ENCODE measurements at places on chromosomes 1 and 21.

GRCh38 chr1:147078606-147079399 is 93.5 kb downstream of the PRKAB2 start:
- no peak for DNase-seq

- DNase-seq = no peak
Observed at GRCh38 chr1:44250068-44250781, 37.0 kb downstream of the DMAP1 start.

DNA sequence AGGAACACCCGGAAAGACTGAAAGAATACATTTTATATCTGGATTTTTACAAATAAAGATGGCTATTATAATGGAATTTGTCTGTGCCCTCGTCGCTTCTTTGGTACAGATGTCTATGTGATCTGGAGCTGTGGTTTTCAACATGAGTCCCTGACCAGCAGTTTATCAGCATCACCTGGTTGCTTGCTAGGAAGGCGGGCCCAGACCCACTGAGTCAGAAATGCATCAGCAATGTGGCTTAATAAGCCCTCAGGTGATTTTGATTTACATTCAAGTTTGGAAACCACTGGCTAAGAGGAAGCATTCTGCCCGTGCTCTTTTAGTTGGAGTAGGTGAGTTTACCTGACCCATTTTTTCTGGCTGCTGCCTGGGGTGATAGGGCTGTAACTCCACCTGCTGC is 31.7 kb downstream of the ATP1A1 start:
- no peak for DNase-seq

DNA sequence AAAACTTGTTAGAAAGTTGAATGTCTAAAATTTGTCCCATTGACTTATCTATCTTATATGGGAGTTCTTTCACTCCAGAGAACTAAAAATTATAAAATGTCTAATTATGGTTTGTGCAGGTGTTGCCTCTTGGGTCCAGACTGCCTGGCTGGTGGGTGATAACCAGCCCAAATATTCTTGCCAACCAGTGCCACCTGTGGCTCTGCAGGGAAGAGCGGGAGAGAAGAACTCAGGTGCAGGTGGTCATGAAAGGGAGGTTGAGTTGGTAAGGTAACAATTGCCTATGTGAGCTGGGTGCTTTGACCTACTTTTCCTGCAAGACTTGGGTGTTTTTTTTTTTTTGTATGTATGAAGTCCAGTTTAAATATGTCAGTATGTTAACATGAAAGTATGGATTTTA is 10.2 kb downstream of the RPS6KC1 start:
- DNase-seq = no peak

GRCh38 chr1:23394684-23395083 is 25.0 kb upstream of the ZNF436 start:
- DNase-seq = no peak

DNA sequence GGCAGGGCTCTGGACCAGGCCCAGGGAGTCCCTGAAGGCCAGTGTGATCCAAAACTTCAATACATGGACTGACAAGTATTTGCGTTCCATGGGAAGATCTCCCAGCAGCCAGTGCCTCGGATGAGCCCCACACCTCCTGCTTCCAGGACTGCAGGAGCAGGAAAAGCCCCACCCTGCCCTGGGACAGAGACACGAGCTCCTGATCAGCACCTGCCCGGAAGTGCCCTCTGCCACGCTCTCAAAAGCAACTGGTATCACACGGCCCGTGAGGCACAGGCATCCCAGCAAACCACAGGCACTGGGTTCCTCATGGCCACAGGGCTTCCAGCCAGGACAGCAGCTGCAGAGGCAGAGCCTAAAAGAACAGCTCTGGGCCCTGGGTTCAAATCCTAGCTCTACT is 48.6 kb downstream of the ACOT7 start:
- DNase-seq = no peak

GRCh38 chr1:65939636-65940035 is 146.9 kb downstream of the PDE4B start:
- DNase-seq = no peak

- no peak for DNase-seq
Observed at GRCh38 chr1:86718786-86719185, 14.4 kb downstream of the SH3GLB1 start.

GRCh38 chr1:228087771-228088251 is 5.3 kb downstream of the ARF1 start:
- no peak for DNase-seq

DNA sequence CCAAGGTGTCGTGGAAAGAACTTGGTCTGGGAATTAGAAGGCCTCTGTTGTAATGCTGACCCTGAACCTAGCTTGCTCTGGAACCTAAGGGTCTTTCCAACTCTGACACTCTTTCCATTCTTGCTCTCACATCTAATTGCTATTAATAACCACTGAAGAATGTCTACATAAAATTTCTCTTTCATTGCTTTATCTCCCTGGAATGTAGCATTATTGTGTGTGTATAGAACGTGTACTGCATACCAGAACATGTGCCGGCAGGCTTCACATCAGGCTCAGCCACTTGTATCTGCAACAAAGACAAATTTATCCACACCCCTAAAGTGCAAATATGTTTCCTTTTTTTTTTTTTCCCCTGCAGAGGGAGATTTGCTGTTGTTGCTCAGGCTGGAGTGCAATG is 13.9 kb upstream of the LAX1 start:
- DNase-seq = no peak

GRCh38 chr1:108598340-108598739 is 38.4 kb downstream of the EEIG2 start:
- no peak for DNase-seq

GRCh38 chr1:165841582-165842017 is 14.2 kb downstream of the UCK2 start:
- no peak for DNase-seq

GRCh38 chr1:33163621-33164519 is 18.0 kb downstream of the TRIM62 start:
- no peak for DNase-seq

- DNase-seq = no peak
Observed at GRCh38 chr1:59565611-59566410, 248.9 kb upstream of the HOOK1 start.

DNA sequence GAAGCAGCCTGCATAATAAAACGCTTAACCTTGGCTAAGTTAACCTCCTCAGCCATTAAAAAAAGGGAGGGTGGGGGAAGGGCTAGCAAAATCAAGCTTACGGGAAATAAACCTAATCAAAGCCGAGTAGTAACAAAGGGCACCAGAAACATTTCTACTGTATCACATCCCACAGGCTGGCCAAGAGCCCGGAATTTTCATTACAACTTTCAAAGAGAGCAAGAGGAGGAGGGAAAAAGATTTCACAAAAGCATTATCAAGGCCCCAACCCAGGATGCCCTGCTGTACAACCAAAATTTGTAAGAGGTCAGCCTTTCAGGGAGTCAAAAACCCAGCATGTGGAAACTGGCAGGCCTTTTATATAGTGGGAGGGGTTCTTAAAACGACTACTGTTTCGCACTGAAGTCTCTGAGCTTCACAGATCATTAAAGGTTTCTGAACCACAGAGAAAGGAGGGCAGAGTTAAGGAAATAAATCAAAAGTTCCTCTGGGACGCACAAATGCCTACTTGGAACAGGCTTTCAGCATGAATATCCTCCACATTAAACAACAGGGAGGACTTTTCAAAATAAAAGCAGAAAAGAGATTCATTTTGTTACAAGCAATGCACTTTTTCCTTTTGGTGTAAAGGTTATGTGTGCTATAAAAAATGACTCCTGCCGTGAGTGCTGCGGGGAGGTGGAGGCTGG is 90.4 kb downstream of the SLC45A1 start:
- DNase-seq = no peak

DNA sequence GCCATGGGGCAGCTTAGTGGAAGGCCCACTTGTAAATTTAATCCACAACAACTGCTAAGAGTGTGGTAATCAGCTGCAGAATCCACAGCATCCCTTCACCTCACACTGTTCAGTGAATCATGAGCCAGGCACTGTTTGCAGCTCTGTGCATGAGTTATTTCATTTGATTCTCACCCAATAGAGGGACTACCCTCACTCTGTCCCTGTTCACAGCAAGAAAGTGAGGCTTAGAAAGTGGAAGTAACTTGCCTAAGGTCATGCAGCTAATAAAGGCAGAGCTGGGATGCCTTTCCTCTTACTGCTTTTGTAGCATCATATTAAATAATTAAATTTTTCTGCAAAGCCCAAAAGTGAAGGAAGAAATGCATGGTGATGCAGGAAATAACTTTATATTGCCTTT is 346.5 kb upstream of the PLD5 start:
- DNase-seq = no peak

GRCh38 chr1:180646547-180646946 is 14.7 kb downstream of the XPR1 start:
- DNase-seq = no peak

DNA sequence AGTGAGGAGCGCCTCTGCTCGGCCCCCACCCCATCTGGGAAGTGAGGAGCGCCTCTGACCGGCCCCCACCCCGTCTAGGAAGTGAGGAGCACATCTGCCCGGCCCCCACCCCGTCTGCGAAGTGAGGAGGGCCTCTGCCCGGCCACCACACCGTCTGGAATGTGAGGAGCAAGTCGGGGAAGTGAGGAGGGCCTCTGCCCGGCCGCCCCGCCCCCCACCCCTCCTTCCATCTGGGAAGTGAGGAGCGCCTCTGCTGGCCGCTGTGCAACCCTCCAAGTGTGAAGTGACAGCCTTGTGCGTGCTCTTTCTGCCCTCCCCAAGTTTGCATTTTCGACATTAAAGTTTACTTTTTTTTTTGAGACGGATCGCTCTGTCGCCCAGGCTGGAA is 5.1 kb upstream of the ZZZ3 start:
- no peak for DNase-seq

DNA sequence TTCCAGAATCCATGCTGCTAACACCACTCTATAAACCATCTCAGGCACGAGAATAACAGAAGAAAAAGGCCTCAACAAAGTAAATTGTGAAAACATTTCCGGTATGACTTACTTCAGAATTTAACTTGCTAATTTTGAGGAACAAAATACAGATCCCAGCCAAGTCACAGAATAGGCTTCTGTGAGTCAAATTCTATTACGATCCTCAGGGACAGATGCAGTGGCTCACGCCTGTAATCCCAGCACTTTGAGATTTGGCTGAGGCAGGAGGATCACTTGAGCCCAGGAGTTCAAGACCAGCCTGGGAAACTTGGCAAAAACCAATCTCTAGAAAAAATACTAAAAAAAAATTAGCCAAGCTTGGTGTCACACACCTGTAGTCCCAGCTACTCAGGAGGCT is 8.8 kb upstream of the CCDC27 start:
- no peak for DNase-seq

GRCh38 chr1:181113059-181113641 is 24.6 kb downstream of the IER5 start:
- DNase-seq = no peak

GRCh38 chr1:82268826-82269225 is 468.1 kb downstream of the ADGRL2 start:
- no peak for DNase-seq

GRCh38 chr1:53237638-53238037 is 680 bp downstream of the MAGOH start:
- no peak for DNase-seq

DNA sequence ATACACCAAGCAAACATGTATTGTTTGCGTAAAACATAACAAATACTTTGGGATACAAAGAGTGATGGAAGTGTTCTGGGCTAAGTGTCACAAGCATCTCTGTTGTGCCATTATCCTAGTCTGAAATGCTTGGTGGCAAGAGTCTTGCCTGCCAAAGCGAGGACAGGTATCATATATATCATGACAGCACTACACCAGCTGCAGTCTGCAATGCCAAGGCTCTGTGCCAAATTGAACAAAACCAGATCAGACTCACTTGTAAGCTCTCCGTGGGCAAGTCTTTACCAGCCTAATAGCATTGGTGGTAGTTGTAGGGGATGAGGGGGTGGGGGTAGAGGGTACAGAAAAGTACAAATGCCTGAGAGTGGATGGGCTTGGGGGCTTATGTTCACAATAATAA is 119.2 kb downstream of the RWDD3 start:
- no peak for DNase-seq

DNA sequence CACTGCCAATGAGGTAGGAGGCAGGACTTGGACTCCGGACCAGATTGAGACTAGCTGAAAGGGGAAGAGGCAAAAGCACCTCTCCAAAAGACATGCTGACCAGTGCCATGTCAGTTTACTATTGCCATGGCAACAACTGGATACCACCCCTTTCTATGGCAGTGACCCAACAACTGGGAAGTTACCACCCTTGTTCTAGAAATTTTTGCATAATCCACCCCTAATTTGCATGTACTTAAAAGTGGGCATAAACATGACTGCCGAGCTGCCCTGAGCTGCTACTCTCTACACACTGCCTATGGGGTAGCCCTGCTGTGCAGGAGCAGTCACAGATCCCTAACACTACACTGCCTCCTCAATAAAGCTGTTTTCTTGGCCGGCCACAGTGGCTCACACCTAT is 19.0 kb upstream of the SLC6A9 start:
- no peak for DNase-seq

GRCh38 chr1:43279666-43280065 is 5.7 kb downstream of the C1orf210 start:
- DNase-seq = no peak

DNA sequence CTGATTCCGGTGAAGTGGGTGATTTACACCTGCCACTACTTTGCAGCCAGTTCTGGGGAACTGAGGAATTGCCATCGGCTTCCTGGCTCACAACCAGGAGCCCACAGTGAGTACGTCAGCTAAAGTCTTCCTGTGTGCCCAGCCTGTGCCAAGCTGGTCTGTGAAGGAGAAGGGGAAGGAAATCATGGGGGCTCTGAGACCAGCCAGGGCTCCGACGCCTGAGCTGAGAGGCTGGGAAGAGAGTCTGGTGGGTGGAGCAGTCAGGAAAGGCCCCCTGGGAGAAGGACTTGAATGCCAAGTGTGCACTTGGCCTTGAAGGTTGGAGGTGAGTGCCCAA is 1.2 kb downstream of the LURAP1 start:
- DNase-seq = no peak

DNA sequence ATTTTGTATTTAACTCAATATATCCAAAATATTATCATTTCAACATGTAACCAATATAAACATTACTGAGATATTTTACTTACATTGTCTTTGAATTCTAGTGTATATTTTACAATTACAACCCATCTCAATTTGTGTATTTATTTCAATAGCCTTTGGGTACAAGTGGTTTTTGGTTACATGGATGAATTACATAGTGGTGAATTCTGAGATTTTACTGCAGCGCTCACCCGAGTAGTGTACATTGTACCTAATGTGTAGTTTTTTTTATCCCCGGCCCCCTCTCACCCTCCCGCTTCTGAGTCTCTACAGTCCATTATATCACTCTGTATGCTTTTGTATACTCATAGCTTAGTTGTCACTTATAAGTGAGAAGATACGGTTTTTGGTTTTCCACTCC is 117.0 kb upstream of the GALNT2 start:
- no peak for DNase-seq

DNA sequence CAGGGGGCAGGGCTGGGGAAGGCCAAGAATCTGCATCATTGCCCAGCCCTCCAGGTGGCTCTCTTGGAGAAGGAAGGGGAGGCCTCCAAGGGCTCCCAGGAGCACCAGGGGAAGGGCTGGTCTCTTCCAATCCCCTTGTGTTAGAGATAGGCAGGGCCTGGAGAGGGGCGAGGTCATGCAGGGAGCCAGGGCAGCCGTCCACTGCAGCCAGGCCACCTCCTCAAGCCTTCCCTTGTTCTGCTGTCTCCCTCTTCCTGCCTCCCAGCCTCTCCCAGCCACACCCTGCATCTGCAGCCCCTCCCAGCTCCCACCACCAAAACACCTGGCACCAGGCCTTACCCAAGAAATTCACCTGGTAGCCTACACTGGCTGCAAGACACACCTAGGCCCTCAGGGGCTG is 105.3 kb upstream of the IFFO2 start:
- DNase-seq = no peak

All from stimulated activated CD4-positive, alpha-beta T cell treated with anti-CD3 and anti-CD28 coated beads, Interleukin-1b, Interleukin-23, amount 100 ng/mL, for 24 hours (primary cell).